ENCODE measurements at places on chromosomes 6 and 20. TPM values are rescaled to one million over a fixed set of nuclear protein-coding genes. Genes with fewer than 3 reads are reported as not detected.

Gene LYRM4
- 14.4 TPM for total RNA-seq

Gene B4GALT5
- total RNA-seq, result 19.0 TPM

Gene LIN28B
- total RNA-seq, result not detected

Gene PNPLA1
- total RNA-seq, result not detected

Gene PEX7
- 15.0 TPM for total RNA-seq

Gene SNAP25
- total RNA-seq, result 0.44 TPM

Gene LAMA5
- 68.2 TPM for total RNA-seq

Gene GNMT
- total RNA-seq, result 0.25 TPM

Gene DACT2
- total RNA-seq, result not detected

Gene SLC32A1
- not detected for total RNA-seq

Gene PXDC1
- total RNA-seq, result 66.2 TPM

Gene ETV7
- total RNA-seq, result 0.22 TPM

Gene CNBD2
- total RNA-seq, result 3.2 TPM

Gene LGSN
- not detected for total RNA-seq

Gene SRSF6
- total RNA-seq, result 55.3 TPM

Gene CYP24A1
- total RNA-seq, result not detected

Gene TFAP2D
- total RNA-seq, result not detected

Gene C4B
- 6.0 TPM for total RNA-seq

Gene CCR6
- not detected for total RNA-seq

Gene PSMF1
- total RNA-seq, result 27.7 TPM

Gene WFDC6
- not detected for total RNA-seq

Gene GCNT2
- total RNA-seq, result 0.22 TPM

Gene MYBL2
- total RNA-seq, result 16.8 TPM

Gene ADAM33
- total RNA-seq, result 57.5 TPM

Gene KCNK16
- total RNA-seq, result not detected

Gene SLC17A1
- not detected for total RNA-seq

Gene MACROD2
- 3.6 TPM for total RNA-seq

Gene AKAP7
- 5.6 TPM for total RNA-seq

Gene EYS
- not detected for total RNA-seq

Gene PNISR
- total RNA-seq, result 90.5 TPM

Gene VGLL2
- total RNA-seq, result not detected

Gene SYTL3
- total RNA-seq, result 2.8 TPM

Gene E2F3
- total RNA-seq, result 4.8 TPM

Gene IPCEF1
- total RNA-seq, result under 0.01 TPM

All from uterine smooth muscle cell (primary cell).